ENCODE measurements at places on chromosomes 7 and 10.

GRCh38 chr10:77841711-77842375 lies 84.7 kb downstream of the DLG5 start:
- peak; percentile 33 for DNase-seq

GRCh38 chr7:79334841-79335240 lies 118.6 kb downstream of the MAGI2 start:
- DNase-seq = no peak

DNA sequence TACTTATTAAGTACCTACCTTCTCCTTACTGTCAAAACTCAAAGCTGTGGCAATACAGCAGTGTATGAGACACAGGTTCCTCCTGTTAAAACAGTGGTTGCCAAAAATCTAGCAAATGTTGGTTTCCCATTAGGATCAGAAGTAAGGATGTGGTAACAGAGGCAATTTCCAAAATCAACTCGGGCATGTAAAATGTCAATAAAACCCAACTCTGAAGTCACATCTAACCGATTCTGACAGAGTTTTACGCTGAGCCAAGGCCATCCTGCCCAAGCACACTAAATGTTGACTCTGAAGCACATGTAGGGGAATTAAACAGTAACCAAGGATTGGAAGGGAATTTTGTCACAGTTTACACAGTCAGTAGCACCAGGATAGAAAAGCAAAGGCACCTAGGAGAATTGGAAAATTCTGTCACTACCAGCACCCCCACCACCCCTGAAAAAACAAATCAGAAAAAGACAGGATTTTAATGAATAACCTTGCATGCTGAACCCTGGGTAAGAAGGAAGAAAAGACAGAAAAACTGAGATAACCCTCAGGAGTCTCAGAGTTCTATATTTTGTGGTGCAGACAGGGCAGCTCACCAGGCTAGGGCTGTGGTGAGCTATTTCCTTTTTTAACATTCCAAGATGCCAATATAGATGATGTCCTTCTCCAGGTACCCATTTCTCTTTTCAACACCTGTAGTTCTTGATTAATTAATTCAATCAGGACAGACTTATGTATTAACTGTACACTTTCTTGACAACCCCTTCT lies 119.5 kb downstream of the DOCK4 start:
- DNase-seq = peak; percentile 35

- no peak for DNase-seq
Measured at GRCh38 chr10:32132357-32132946, 76.2 kb upstream of the KIF5B start.

GRCh38 chr7:43825391-43825808 lies 43.9 kb downstream of the MRPS24 start:
- no peak for DNase-seq

DNA sequence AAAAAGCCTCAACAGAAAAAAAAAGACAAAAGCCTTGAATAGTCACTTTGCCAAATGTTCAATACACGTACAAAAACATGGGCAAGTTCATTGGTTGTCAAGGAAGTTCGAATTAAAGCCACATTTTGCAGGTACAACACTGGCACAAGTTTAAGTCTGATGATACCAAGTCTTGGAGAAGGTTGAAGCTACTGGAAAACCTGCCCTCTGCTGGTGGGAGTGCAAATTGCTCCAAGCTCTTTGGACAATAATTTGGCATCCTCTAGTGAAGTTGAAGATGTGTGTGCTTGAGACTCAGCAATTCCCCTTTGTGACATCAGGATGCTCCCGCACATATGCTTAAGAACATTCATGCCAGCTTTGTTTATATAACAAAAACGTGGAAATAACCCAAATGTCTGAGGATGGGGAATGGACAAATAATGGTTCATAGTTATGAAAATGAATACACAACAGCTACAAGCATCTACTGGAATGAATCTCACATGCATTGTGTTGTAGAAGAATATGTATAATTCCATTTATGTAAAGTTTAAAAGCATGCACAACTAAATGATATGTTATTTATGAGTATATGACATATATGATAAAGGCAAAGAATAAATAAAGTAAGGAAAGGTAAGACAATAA lies 120.0 kb upstream of the PLPP4 start:
- peak; percentile 26 for DNase-seq

DNA sequence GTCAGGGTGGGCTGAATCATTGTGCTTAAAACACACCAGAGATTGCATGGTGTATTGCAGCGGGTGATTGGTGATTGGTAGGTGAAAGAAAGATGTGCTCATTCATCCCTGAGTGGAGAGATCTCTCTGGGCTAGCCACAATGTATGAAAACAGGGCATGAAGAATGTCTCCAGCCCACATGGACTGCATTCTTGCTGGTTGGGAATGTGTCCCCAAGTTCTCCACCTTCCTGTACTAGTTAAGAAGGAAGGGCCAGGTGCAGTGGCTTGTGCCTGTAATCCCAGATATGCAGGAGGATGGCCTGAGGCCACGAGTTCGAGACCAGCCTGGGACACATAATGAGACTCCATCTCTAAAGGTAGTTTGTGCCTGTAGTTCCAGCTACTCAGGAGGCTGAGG lies 113.8 kb upstream of the LANCL2 start:
- no peak for DNase-seq

DNA sequence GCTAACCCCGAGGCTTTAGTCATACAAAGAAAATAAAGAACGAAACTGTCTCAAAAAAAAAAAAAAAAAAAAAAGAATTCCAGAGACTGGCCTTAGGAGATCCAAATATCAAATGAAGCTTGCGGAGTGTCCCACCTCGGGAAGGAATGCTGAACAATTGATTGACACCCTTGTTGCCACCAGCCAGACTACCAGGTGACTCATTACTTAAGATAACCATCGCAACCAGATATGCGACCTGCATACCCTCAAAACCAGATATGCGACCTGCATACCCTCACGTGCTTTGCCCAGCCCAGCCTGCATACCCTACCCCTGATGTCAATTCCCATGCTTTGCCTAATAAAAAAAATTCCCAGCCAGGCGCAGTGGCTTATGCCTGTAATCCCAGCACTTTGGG lies 2.7 kb upstream of the PRKRIP1 start:
- peak; percentile 56 for DNase-seq
